ENCODE measurements at places on chromosomes 5 and 9.
A peak's percentile ranks its signal among the peaks of the same experiment; 100 is the strongest.

GRCh38 chr9:104361207-104361606 is 142.9 kb upstream of the OR13F1 start:
- DNase-seq, result no peak

- no peak for DNase-seq
These were observed 211.7 kb downstream of the TLE1 start for GRCh38 chr9:81477669-81478068.

DNA sequence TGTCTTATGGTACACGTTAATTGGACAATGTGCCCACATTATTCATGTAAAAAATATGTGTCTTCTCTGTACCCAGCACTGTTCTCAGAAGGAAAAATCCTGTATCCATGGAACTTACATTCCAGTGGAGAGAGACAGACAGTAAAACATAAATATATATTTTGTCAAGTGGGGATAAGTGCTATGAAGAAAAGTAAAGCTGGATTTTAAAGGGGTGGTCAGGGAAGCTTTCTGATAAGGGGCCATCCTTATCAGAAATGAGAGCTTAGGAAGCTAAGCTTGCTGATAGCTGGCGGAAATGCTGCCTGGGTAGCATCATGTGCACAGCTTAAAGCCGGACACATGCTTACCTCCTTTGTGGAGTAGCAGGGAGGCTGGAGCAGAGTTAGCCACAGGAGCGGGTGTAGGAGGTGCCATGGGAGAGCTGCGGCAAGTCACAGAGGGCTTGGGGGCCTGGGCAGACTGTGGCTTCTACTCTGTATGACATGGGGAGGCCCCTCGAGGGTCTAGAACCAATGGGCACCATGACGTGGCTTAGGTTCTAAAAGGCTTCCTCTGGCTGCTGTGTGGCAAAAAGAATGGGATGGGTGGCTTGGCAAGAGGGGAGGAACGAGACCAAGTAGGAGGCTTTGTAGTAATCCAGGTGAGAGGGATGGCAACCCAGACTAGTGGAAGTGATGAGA is 141.7 kb downstream of the FGF1 start:
- DNase-seq, result no peak

GRCh38 chr5:143198332-143198731 is 205.2 kb downstream of the NR3C1 start:
- DNase-seq, result no peak

GRCh38 chr5:57741336-57741735 is 258.7 kb upstream of the ACTBL2 start:
- DNase-seq, result no peak

GRCh38 chr5:116381201-116381600 is 193.4 kb downstream of the SEMA6A start:
- DNase-seq, result no peak

- no peak for DNase-seq
These were observed 5.7 kb downstream of the TMEM245 start for GRCh38 chr9:109113892-109114609.

DNA sequence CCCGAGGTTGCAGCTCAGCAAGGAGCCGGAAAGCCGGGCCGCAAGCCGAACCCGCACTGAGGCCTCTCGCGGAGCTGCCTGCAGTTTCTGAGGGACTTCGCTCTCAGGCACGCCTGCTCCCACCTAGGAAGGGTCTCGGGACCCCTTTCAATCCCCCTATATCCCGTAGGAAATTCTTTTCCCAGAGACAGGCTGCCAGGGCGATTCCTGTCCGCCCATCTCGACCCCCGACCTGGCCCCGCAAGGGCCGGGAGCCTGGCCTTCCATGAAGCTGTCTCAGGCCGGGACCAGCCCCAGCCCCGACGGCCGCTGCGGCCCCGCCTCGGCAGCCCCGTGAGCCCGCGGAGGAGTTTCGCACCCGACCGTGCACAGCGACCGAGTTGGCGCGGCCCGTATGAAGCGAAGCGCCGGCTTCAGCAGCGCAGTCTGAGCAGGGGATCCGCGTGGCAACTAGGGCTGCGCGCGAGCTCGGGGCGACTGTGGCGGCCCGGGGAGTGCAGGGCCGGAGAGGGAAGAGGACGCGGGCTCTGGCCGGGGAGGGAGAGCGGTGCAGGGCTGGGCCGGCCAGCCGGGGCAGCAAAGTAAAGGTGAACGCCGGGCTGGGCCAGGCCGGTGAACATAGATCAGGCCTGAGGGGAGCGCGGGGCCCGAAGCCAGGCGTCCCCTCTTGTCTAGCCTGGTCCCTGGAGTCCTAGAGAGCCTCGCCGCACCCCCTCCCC is 977 bp upstream of the PRDM12 start:
- no peak for DNase-seq

DNA sequence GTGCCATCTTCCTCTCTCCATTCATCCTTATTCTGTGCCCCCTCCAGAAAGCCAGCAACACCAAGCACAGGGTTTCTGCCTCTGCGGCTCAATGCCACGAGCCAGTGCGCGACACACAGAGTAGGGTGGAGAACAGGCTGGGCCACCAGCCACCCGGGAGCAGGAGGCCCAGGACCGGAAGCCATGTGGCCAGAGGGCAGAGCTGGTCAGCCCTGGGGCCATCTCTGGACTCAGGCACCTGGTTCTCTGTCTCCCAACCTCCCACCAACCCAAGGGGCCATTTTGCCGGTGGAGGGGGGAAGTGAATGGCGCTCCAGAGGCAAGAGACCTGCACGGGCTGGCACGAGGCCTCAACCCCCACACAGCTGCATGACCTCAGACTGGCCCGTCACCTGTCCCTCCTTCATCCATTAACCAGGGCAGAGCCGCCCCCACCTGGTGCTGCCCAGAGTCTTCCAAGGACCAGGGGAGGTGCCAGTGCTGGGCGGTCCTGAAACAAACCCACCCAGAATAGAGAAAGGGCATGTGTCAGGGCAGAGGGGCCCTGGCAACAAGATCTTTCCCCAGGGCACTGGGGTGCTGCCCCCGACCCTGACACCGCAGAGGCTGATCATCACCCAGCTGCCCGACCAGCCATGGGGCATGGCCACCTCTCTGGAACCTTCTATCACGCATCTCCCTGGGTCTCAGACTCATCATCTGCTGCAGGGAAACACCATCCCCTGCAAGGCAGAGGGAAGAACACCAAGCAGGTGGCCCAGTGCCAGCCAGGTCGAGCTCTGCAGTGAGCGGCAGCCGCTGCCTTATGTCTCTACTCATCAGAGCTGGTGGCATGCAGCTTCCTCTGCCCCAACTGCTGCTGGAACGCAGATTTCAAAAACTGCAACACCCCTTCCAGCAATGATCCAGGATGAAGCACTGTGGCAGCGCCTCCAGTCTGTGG is 11.9 kb downstream of the VAV2 start:
- no peak for DNase-seq

GRCh38 chr9:105005186-105005585 is 77.2 kb upstream of the ABCA1 start:
- no peak for DNase-seq

- DNase-seq, result no peak
These were observed 75.3 kb downstream of the NMUR2 start for GRCh38 chr5:152329761-152330283.

- DNase-seq, result no peak
These were observed 984 bp downstream of the STXBP1 start for GRCh38 chr9:127612939-127613582.

DNA sequence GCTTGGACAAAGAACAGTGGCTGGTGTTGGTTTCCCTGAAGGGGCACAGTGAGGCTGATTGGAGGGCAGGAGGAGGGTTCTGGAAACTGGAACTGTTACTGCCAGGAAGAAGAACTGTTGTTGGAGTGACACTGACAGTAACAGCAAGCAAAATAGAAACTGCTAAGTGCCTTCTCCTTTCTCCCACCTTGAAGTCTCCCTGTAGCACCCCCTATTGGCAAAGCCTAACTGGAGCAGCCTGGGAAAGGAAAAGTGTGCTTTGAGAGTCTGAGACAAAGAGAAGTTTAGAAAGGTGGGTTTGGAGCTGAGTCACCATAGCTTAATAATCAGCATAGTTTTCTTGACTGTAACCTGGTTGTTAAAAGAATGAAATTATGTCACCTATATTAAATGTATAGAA is 2.5 kb upstream of the TMEM174 start:
- peak; percentile 1 for DNase-seq

DNA sequence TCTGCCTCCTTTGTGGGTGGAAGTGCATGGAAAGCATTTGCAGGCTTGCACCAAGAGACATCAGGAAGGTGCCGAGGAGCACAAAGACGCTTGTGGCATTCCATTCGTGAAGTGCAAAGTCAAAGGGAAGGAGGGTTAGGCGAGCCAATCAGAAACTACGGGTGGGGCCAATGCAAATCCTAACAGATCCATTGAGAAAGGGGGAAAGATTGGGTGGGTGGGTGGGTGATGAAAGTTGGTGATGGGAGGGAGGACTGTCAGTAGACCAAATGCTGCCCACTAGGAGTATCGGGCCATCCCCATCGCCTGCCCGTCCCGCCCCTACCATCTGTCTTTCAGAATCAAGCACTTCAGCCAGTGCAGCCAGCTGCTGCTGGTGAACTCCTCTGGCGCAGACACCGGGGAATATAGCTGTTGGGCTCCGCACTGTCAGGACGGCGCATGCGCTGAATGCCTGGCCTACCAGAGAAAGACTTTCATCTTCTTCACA is 17.1 kb upstream of the ANXA6 start:
- DNase-seq, result no peak

- no peak for DNase-seq
These were observed 215.0 kb downstream of the VPS13A start for GRCh38 chr9:77392328-77392727.

DNA sequence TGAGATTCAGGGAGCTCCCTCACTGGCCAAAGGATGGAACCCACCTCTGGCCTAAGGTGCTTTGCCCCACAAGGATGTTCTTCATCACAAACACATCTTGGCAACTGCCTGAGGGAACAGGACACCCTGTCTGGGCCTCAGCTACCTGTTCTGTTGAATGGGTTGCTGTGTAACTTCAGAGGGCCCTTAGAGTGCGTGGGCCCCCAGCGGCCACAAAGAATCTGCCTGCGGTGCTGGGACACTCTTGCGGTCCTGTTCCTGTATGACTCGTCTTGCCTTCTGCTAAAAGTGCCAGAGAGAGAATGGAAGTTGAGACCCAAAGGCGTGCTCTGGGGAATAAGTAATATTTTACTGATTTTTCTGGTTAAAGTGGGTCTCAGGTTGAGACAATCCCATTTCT is 14.1 kb upstream of the RPL26L1 start:
- DNase-seq, result no peak

- no peak for DNase-seq
These were observed 137.3 kb downstream of the ZNF462 start for GRCh38 chr9:107000218-107000617.

GRCh38 chr5:126178521-126178920 is 244.7 kb upstream of the GRAMD2B start:
- no peak for DNase-seq

GRCh38 chr5:88805151-88805784 is 77.7 kb downstream of the MEF2C start:
- DNase-seq, result no peak

GRCh38 chr5:143435210-143435657 is 31.7 kb upstream of the NR3C1 start:
- DNase-seq, result no peak

GRCh38 chr9:133754187-133754586 is 16.0 kb upstream of the SARDH start:
- DNase-seq, result no peak

DNA sequence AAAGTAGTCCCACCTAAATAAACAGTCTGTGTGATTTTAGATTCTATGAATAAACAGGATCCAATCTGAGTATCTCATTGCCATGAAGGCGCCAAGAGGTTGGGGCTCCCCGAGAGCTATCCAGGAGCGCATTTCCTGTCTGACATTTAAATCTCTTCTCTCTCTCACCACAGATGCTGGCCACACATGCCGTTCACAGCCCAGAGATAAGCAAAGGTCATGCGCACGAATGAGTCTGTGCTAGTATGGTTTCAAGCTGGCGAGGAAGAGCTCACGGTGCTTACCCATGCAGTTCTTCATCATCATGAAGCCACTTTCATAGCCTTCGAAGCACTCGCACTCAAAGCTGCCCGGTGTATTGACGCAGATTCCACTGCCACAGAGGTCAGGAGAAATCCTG is 199.4 kb downstream of the FBN2 start:
- no peak for DNase-seq

DNA sequence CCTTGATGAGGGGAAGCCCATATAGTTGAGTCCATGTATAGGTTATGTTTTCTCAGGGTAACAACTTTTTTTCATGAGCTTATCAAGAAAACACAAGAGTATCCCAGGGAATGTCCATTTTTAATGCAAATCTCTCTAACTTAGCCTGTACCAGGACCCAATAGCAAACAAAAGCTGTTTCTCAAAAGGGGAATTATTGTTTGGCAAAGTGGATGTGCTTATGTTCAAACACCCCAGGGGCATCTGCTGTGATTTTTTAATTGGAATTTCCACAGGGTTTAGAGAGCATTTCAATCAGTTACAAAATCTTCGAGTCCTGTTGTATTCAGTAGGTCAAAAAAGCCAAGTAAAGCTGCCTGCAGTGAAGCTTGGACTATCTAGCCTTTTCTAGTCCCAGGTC is 33.4 kb upstream of the CSNK1G3 start:
- no peak for DNase-seq

- DNase-seq, result no peak
These were observed 118.8 kb upstream of the MTAP start for GRCh38 chr9:21683484-21684175.

DNA sequence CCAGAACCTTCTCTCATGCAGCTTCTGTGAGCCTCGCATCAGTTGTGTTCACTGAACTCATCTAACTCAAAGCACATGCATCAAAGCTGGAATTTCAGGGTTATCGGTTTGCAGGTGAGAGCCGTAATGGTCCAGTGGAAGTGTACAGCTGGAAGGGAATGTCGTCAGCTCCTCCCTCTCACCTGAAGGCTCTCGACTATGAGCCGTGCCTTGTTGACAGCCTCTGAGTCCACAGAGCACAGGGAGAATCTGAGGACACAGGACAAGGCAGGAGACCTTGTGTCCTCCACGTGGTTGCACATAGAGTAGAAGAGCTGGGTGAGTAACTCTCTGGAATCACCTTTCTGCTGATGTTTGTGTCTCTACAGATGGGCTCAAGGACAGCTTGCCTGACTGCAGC is 38.8 kb downstream of the PROP1 start:
- DNase-seq, result no peak

DNA sequence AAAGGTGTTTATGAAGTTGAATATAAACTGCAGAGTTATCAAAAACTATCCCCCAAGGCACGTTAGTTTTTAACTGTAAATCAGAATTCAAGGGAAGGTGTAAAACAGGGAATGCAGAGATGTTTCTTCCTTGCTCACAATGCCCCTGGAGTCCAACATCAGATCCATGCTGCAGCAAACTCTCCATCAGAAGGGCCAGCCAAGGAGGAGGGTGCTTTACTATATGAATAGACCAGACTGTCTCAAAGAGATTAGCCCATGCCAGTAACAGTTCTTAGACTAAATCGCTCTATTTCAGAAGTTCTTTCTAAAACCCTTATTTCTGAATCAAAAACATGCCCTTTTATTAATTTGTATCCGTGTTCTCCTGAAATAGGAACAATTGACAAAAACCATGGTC is 362.8 kb upstream of the RPS23 start:
- no peak for DNase-seq

GRCh38 chr5:174827558-174827957 is 103.2 kb downstream of the MSX2 start:
- DNase-seq, result no peak

GRCh38 chr5:17129093-17129849 is 88.2 kb upstream of the BASP1 start:
- DNase-seq, result no peak
